EL (cell line): ENCODE measurements at places on chromosomes 12 and 14.

DNA sequence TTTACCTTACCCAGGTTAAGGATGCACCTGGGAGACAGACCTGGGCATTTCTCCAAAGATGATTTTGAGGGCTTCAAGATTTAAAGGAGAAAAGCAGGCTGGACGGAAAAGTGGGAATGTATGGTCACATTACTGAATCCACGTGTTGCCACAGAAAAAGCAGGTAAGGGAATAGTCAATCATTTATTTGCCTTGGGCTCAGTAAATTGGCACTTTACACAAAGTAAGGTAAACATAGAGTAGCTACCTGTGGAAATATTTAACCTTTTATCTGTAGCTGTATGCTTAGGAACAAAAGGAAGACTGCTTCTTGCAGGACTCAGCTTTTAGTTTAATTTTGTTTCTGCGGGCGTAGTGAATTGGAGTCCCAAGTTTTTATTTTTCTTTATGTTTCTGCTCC, 153.3 kb downstream of the SLCO1B3 start:
- no peak for DNase-seq

DNA sequence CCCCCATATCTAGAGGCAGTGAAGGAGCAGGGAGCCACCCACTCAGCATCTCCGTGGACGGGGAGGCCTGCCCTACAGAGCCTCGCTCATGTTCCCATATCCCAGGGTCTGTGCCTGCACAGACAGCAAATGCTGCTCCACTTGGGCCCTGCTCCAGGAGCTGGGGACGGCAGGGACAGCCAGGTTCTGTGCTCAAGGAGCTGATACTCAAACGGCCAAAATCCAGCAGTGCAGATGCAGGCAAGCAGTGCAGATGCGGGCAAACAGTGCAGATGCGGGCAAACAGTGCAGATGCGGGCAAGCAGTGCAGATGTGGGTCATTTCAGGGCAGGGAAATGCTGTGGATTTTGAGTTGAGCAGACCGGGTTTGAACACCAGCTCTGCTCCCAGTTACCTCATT, 6.2 kb upstream of the SERPINA12 start:
- no peak for DNase-seq

DNA sequence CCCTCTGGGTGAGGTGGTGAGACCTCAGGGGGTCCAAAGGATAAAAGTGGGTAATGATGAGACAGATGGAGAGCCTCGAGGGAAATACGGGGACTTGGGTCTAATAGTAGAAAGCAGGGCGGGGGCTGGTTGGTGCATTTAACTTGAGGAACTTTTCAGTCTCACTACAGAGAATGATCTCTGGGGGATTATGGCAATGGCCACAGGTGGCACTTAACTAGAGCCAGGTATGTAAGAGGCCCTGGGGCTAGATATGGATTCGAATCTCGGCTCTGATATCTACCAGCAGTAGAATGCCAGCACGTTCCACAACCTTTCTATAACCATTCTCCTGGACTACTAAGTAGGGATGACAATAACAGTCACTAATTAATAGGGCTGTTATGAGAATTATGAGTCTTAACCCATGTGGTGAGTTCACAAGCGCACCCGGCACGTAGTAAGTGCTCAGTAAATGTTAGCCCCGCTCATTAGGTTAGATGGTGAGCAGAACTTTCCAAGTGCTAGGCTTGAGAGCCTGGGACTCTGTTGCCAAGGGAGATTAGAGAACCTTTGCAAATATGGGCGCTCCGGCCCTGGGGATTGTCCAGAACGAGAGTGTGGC, 888 bp upstream of the PLXNC1 start:
- DNase-seq, result no peak

GRCh38 chr12:92248977-92249376, 103.3 kb upstream of the BTG1 start:
- DNase-seq, result no peak

DNA sequence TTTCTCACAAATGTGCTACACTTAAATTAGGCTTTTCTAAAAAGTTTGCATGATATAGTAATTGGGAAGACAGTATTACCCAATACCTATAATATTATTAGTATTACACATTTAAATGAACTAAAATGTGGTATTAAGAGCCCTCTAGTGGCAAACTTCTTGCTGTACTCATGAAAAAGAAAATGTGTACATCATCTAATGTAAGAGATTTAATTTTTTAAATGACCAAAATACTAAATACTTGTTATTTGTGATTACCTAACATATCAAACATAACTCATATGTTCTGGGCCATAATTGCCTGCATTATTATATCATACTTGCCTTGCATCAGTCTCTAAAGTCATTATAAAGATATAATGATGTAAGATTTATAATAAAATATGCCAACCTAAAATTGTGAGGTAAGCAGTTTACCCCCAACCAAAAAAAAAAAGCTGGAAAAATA, 64.2 kb downstream of the DNAI7 start:
- peak; percentile 46 for DNase-seq

GRCh38 chr14:67501670-67502069, 13.1 kb upstream of the TMEM229B start:
- DNase-seq, result no peak

DNA sequence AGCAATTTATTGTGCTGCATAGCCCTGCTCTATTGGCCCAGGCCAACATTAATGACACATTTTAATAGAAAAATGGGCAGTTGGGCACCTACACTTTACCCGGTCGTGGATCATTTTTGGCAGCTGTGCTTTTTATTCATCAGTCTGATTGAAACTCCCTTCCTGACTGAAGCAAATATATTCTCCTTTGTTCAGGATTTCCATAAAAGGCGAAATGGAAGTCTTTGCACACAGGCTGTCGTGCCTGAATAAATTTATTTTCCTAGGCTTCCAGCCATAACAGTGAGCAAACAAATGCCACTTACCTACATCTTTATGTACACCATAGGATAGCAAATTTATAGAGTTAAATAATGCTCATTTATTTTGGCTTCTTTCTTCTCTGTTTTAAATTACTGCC, 480.7 kb upstream of the DCN start:
- DNase-seq, result no peak

DNA sequence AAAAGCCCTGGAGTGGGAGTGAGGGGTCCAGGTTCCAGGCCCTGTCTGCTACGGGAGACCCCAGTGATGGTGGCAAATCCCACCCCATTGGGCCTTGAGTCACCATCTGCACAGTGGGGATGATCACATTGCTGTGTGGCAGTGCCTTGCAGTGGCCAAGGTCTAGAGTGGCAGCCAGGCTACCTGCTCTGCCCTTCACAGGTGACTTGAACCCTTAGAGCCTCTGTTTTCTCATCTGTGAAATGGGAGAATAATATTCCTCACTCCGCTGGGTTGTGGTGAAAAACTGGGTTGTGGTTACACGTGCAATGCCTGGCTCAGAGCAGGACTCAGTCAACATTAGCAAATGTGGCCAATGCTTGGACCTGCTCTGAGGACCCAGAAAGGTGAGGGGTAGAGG, 58.2 kb downstream of the MVK start:
- no peak for DNase-seq

GRCh38 chr14:75328558-75329155, 50.0 kb downstream of the FOS start:
- DNase-seq, result no peak

DNA sequence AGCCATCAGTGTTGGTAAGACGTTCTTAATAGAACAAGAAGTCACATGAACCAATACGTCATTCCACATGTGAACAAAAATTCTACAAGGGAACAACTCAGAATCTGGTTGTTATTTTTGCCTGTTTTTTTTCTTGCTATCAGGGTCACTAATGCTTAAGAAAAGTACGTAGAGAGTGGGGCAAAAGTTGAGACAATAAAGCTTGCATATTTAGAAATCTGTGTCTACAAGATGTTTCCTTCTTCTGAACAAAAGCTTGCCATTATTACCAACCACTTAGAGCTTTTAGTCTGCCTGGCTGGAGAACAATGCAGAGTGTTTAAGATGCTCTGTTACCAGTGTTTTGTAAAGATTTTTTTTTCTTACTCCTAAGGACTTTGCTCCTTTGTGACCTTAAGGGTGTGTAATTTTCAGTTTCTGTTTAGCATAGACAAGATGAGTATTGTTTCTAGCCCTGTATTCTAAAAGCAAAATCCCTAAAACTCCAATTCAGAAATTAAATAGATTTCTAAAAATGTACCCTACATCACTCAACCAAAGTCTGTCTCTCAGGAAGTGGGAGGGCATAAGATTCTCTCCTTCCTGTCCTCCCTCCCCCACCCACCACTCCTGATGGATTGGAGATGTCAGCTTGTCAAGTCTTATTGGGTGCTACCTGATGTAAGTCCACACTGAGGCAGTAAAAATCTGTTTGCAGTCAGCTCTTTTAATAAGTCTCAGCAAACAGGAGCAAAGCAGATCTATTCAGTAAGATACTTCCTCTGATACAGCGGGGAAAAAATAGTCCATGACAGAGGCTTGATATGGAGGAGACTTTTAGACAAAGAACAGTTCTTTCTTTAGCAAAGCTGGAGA, 267.6 kb downstream of the GRIN2B start:
- DNase-seq, result no peak
